CD4-positive, alpha-beta T cell treated with Interferon gamma for 1 hour (primary cell): ENCODE measurements at places on chromosomes 11 and 22.

DNA sequence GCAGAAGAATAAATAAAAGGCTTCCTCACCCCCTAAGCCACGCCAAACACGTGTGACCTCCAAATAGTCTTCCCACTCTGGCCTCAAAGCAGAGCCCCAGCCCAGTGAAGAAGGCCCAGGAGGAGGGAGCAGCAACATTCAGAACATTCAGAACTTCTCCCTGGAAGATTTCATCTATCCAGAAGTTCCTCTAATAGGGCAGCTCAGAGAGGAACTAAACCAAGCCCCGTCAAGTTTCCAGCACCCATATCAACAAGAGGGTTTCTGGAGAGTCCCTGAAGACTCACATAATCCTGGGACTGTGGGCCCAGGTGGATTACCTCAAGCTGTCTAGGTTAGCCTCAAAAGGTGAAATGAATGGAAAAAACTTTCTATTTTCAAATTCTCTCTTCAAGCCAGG, 39.4 kb downstream of the PC start:
- DNase-seq: no peak

DNA sequence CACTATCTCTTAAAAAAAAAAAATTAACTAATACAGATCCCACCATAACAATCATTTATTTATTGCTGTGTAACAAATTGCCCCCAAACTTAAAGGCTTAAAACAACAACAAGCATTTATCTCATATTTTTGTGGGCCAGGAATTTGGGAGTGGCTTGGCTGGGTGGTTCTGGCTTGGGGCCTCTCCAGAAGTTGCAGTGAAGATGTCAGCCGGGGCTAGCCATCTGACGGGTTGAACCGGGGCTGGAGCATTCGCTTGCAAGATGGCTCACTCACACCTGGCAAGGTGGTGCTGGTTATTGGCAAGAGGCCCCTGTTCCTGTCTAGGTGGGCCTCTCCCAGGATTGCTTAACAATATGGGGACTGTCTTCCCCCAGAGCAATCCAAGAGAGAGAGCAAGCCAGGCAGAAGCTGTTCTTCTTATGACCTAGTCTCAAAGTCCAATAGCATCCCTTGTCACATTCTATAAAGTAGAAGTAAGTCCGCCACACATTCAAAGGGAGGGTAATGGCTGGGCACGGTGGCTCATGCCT, 29.5 kb downstream of the ACO2 start:
- no peak for DNase-seq

DNA sequence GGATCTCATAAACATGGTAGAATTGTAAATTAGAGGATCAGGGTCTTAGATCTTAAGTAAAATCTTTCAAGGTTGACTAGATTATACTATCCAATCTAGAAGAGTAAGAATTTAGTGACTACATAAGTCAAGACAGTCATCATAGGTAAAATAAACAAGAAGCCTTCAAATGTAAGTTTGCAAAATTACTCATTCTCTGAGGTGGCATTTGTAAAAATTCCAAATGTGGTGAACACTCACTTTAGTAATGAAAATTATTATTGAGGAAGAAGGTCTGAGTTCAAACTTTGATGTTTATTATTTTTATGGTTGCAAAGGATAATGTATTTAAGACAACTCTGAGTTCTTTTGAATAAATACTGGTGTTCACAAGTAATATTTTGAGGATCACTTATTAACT, 4.6 kb downstream of the HYLS1 start:
- DNase-seq: no peak

GRCh38 chr22:25680051-25680450, 61.9 kb upstream of the MYO18B start:
- no peak for DNase-seq

DNA sequence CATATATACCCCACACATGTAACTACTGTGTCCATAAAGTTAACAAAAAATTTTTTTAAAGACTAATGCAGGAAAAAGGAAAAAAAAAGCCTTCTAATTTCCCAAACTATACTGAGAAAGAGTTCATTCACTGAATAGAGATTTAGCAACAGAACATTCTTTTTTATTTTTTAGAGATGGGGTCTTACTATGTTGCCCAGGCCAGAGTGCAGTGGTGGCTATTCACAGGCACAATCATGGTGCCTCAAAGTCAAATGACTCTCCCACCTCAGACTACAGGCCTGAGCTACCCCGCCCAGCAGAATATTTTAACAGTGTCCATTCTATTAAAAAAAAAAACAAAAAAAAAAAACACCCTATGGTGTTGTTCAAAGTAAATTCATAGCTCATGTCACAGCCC, 25.7 kb downstream of the DGCR2 start:
- no peak for DNase-seq

- no peak for DNase-seq
These were observed 648.8 kb downstream of the METTL15 start for GRCh38 chr11:28756977-28757376.

DNA sequence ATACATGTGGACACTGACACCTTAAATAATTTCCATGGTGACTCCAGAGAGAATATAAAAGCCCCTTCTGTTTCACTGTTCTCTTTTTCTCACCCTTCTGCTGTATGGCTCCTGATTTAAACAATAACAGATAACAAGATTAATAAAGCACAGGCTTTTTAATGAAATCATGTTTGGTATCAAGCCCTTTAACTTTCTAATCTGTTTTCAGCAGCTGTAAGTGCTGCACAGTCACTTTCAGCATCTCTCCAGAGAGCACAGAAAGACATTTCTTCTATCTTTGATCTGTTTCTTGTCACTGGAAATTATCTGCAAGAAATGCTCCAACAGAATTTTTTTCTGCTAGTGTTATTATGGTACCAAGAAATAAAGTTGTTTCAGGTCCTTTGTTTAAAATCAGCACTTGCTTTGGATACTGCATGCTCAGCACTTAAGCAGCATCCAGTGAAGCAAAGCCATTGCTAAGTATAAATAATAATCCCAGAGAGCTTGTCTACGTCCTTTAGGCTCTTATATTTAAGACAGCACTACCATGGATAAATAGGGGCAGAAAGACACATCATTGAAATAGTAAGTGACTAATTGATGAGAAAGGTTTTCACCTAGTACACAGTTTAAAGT, 134.2 kb upstream of the CARD18 start:
- DNase-seq: no peak

GRCh38 chr22:18088825-18089568, 11.2 kb downstream of the PEX26 start:
- DNase-seq: no peak

- DNase-seq: no peak
These were observed 102.3 kb downstream of the TP53I11 start for GRCh38 chr11:44848203-44848962.

DNA sequence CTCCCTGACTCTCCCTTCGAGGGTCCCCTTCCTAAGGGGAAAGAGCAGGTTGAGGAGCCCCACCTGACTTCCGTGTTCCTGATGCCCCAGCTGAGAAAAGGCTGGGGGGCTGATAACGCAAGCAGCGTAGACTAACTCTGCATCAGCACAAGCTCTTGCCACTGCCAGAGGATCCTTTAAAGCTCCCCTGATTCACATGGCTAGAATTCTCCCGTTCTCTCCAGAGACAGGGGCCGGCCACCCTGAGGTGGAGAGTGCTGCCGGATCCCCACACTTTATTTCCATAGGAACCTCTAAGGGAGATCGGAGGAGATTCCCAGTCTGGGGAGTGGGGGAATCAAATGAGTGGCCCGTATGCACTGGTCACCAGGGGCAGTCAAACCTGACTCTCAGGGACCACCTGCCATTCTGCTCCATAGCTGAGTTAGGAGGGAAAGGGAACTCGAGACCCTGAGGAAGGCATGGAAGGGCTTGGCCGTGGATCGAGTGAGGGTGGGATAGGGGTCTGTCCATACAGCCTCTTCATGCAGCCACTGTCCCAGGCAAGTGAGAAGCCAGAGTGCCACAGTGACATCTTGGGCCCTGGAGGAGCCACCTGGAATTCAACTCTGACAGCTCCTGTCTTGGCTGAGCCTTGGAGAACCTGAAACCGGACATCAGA, 1.4 kb upstream of the VSIG10L2 start:
- DNase-seq: no peak

DNA sequence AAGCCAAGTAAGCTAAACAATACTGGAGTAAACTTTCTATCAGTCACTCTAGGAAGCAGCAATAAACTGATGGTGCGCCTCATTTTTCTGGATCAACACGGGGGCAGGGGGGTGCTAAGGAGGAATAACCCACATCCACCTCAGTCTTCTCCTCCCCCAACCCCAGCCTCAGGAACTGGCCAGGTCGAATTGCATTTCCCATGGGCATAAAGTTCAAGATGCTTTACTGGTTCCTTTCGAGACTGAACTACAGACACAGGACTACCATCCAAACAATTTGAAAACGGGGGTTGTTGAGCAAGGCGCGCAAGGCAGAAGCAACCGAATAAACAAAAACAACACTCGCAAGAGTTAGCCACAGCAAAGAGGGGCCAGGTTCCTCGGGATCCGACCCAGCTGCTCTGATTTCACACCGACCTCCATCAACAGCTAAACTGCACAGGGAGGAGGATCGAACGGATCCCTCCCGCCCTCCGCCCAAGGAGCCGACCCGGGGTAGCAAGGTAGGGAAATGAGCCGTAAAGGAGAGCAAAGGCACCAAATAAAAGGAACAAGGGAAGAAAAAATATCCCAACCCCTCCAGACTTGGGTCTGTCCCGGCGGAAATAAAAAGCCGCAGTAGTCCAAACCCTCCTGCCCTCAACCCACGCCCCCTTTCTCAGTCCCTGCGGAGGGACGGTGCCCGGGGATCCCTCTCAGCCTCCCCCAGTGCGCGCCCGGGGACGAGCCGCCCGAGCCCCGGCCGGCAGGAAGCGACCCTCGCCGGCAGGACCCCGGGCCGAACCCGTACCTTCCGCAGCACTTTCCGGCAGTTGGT, 801 bp downstream of the SESN3 start:
- no peak for DNase-seq

DNA sequence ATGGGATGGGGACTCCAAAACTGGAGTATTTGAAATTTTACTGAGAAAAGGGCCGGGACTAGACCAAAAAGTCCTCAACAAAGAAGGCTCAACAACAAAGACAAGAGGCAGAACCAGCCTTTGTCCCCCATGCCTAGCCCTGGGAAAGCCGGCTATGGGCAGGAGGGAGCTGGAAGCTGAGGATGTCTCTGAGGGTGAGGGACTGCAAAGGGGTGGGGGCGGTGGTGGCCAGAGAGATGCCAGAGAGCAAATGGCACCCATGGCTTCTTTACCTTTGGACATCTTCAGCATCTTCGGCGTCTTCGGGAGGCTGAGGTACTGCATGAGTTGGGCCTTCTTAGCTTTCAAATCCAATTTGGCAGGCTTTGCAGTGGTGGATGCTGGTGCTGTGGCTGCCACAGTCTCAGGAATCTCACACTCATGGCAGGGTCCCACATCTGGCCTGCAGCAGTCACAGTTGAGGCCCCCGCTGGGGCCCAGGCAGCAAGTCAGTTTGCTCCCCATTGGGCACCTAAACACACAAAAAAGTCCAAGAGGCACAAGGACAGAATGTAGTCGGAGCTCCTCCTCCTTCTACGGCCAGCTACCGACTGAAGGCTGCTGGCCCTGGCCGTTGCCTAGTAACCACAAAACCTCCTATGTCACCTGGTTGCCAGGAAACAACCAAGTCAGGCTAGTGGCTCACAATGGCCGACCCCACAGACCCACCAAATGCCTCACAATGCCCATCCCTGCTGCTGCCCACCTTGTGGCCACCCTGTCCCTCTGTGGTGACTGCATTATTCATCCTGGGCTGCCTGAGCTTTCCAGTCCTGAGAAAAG, at the start of gene C22orf42:
C22orf42 (minus strand) TSS at position 592 of the 822 bp plus-strand sequence; CDS start at position 504, 88 bp downstream.
- DNase-seq: no peak

DNA sequence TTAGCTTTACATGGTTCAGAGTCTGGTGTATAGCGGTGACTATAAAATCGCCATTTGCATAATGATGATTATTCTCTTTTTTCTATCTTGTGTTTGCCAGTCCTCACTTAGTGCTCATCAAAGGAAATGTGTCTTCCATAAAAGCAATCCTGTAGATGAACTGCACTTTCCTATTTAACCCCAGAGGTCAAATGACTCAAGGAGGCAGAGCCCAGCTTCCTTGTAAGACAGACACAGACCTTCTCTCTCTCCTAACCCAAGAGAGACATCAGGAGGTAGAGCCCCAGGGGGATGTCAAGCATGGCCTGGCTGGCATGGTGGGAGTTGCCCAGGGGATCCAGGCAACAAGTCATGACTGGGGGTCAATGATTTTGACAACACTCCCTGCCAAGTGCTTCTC, 46.9 kb upstream of the CRTAM start:
- no peak for DNase-seq

GRCh38 chr11:69384251-69385143, 90.5 kb downstream of the MYEOV start:
- DNase-seq: no peak

DNA sequence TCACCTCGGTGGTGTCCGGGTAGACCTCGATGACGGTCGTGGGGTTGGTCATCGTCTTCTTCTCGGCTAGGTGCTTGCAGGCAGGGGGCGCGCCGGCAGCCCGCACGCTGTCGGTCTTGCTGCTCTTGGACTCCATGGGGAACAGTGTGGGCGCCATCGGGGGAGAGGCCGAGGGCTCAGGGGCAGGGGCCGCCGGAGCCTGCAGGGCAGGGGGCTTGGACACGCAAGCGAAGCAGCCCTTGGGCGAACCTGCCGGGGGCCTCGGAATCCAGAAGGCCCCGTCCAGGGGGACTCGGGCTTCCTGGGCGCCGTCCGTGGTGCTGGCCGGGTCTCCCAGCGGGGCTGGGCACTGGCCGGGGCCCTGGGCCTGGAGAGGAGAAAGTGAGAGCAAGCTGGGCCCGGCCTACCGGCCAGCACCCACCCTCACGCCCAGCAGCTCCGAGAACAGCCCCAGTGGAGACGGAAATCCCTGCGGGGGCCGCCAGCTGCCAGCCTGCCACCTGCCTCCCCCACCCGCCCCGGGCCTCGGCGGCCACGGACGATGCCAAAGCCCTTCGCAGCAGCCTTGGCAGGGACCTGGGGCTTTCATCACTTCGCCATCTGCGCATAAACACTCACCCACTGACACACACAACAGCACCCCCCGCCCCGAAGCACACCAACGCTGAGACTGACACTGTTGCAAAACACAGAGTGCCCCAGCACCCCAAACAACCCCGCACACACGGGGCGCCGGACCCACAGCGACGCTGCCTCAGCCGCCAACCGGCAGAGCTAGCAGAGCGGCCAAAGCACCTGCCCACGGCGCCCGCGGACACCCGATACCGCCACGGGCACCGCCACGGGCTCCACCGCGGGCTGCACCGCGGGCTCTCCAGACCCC, 2.4 kb downstream of the IFITM10 start:
- no peak for DNase-seq

DNA sequence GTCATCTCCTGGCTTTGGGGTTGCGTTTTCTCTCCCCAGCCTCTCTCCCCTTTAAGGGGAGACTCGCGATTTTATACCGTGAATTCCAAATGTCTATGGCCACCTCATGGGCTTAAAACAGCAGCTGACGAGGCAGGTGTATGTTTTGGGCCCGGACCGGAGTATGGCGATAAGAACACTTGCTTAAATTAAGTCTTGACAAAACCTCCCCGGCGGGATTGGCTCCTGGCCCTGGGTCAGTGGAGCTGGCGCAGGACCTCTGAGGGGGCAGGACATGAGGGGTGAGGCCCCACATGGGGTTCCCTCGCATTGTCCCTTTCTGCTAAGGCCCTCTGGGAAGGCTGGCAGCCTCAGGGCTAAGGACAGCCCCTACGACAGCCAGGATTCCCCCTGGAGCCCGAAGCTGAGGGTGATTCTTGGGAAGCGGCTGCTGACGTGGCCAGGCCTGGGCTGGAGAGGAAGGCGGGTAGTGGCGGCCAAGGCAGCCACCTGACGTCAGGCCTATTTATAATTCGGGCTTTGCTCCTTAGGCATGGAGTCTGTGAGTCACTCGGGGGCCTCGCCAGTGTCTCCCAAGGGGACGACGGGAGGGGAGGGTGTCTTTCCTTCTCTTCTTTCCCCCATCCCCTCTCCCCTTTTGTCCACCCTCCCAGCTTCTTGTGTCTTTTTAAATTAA, 12.7 kb downstream of the MYO18B start:
- DNase-seq: no peak
